NCI-H1048 (cell line): ENCODE measurements at places on chromosomes 3 and 15.

DNA sequence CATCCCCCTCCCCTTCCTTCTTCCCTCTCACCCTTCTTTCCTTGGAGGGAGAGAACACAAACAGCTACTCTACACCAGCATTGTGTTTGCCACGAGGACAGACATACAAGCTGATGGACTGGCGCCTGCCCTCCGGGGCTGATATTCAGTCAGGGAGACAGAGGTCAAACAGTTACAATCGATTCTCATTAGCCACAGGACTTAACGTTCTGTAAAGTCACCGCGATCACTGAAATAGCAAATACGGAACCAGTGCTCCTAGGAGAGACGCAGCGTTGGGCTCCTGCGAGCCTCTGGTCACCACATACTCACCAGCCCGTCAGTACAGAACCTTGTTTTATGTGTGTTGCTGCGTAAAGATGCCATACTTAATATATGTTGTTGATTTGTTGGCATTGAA is 108.8 kb downstream of the LRRK1 start:
- DNase-seq: no peak

DNA sequence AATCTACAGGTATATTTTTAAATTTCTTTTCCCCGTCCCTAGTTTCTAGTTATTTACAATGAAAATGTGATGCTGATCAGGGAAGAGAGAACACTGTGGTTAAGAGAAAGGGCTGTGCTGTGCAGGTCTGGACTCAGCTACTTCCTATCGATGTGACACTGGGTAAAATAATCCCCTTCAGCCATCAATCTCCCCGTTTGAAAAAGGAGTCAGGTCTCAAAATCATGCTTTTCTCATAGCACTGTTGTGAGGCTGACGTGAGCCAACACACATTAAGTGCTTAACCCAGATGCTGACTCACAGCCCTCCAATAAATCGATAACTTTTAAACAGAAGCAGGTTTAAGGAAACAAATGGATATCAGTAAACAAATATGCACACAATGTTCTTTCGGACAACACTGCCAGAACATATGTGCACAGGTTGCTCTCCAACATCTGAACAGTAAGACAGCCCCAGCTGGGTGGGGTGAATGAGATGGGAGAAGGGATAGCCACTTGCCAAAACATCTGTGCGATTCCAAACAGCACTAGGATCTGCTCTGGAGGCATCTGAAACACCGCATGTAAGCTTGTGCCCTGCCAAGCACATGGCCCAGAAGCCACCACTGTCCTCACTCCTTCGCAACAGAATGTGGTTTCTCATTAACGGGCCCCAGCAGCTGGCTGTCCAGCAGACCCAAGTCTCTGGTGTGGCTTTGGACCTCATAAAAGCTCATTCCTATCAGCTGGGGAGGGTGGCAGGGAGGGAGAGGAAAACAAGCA is 143.2 kb upstream of the PRICKLE2 start:
- no peak for DNase-seq

DNA sequence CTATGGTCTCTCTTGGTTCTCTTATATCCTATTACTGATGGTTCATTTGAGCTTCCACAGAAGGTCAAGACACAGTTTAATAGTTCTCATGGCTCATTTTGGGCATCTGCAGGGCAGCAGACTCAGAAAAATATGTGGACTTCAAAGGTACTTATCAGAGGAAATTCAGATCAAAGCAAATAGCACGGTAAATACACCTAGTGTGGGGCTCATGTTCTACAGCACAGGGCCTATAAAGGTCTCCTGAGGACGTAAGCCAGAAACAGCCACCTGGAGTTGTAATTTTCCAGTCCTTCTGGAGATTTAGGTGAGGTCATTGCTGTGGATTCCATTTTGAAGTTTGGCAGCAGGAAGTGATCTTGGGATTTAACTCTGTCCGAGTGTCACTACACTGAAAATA is 134.5 kb upstream of the SGO1 start:
- no peak for DNase-seq

- DNase-seq: no peak
Observed at GRCh38 chr3:137987723-137988122, 22.2 kb upstream of the CLDN18 start.
